ENCODE measurements at places on chromosomes 2 and 18.

- no peak for DNase-seq
These were observed 38.5 kb upstream of the STPG4 start for GRCh38 chr2:47193607-47194006.

- no peak for DNase-seq
These were observed 344.5 kb upstream of the LRATD1 start for GRCh38 chr2:14288016-14288415.

- DNase-seq, result no peak
These were observed 149.1 kb upstream of the MGAT5 start for GRCh38 chr2:134104754-134105153.

DNA sequence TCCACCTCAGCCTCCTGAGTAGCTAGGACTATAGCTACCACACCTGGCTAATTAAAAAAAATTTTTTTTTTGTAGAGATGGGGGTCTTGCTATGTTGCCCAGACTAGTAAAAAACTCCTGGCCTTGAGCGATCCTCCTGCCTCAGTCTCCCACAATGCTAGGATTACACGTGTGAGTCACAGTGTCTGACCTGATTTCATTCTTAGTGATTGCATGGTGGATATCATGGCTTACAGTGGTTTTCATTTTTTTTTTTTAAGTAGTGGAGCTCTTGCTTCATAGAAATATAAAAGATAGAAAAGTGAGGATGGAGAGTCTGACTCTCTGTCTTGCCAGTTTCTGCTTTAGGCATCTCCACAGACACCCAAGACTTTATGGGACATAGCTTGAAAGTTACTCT, 83.6 kb downstream of the CDC42EP3 start:
- DNase-seq, result no peak

DNA sequence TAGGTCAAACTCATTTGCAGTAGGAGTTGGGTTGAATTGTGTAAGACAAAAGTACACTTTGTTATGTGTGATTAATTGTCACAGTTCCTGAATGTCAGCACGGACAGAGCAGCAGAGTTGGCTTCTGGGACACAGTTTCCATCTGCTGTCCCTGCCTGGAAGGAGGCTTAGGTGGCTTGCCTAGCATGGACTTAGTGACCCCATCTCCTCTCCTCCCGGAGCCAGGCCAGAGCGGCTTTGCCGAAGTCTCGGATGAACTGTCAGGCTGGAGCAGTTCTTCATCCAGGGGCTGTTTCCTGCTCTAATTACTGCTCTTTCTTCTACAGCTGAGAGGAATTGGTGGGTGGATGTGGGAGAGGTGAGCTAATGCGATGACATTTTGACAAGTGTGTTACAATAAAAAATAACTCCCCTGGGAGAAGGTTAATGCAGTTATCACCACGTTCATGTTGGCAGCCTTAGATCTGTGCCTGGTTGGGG, 102.0 kb downstream of the SH3RF3 start:
- DNase-seq, result no peak

DNA sequence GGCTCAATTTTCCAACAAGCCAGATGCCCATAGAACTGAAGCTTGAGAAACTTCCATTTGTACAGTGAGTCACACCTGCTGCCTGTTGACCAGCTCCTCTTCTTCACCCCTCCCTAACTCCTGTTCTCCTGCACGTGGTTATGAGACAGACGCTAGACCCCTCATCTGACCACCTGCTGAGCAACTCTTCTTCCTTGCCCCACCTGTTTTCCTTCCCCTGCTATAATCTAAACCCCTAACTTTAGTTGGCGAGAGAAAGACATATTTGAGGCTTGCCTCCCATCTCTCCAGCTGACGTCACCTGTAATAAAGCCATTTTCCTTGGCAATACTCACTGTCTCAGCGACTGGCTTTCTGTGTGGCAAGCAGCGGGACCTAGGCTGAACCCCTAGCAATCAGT, 22.3 kb upstream of the ITM2C start:
- DNase-seq, result no peak

DNA sequence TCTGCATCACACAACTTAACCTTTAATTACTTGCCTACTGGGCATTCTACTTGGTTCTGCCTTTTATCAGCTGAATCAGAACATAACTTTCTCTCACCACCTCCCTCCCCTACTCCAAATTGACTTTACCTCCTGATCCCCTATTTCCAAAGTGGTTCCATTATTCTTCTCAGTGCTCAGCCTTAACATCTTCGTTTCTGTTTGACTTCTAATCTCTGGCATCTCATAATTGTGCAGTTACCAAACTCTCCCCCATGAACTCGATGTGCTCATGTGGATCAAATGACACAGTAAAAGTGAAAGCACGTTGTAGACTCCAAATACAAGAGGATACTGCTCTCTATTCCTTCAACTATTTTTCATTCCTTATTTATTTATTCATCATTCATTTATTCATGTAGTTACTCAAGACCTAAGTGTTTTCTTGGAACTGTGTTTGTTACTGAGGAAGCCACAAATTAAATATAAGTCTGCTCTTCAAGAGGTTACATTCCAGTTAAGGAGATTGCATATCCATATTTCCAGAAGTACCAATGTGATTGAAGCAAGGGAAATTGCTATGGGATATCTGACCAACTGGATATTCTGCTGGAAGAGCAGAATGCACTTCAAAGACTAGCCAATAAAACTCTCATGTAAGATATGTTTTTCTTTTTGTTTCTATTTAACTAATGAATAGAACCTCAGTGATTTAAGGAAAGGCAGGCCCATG, 158.8 kb downstream of the TMEFF2 start:
- DNase-seq, result no peak

GRCh38 chr2:110816404-110817365, 84.3 kb downstream of the ACOXL start:
- DNase-seq, result no peak

DNA sequence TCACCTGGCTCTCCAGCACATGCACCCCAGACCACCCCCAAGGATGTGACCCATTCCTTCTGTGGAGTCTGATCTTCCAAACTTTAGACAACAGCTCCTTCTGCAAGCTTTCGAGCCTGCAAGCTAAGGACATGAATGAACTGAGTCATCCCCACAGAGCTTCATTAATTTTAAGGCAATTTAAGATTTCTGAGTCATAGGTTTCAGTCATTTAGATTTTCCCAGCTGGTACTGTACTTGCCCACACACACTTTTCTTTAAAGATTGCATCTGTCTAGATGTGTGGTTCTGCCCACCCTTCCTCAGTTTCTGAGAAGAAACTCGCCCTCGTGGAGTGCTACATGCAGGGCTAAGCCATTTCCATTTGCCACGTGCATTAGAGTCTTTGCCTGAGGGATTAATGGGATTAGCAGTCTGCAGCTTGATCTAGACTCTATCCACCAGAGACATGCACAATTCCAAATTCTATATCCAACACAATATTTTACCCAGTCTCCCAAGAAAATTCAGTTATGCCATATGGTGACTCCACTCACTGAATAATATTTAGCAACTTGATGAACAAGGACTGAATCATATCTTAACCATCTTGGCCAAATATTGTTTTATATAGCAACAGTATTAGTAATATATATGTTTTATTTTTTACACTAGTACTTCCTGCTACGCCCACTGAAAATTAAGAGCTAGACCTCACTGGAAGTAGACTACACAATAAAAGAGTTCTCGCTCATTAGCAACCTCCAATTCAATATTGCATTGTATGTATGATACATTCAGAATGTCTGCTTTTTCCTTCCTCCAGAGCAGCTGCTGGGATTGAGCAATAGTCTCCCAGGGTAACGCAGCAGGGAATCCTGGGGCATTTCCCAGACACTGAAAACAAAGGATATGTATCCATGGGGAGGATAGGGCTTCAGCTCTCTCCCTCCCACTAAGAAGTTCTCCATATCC, 14.3 kb upstream of the TRIB2 start:
- no peak for DNase-seq

DNA sequence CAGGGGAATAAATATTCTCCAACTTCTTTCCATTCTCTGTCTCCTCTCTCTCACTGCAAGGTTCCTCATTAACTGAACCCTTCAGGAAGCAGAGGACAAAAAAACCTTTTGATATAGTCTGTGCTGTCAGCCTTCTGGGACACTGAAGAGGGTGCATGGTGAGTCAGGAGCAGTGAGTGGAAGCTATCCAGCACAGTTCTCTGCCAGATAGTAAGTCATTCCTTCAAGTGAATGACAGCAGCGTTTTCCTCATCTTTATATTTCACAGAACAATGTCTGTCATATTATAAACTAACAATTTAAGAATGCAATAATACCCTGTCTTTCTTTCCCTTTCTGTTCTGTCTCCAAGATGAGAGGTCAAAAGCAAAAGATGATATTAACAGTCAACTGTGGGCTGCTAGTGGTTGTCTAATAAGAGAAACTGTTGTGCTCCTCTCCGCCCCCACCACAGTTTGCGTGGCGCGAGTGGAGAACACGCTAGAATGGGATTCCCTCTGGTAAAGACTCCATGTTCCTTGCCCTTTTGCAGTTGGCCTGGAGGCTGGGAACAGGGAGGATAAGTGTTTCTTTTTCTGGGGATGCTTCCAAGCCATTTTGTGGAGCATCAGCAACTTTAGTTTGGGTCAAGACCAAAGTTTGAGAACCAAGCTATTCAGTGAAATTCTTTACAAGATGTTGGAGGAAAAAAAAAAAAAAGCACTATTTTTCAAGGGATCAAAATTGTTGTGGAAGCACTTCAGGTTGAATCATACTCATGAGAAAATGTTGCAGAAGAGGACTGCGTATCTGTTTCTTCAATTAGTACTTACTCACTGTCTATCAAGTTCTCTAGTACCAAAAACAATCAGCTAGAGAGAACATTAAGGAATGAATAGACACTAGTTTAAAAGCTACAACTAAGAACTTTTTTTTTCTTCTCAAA, 430.2 kb downstream of the SETBP1 start:
- no peak for DNase-seq

- DNase-seq, result no peak
These were observed 71.3 kb downstream of the MRO start for GRCh38 chr18:50748243-50749229.

Measured in activated gamma-delta T cell treated with anti-CD3 and anti-CD28 coated beads, Interleukin-2, amount 50 U/mL, for 16 hours (primary cell).